ENCODE measurements at places on chromosomes 11 and 22.
A peak's percentile ranks its signal among the peaks of the same experiment; 100 is the strongest.

DNA sequence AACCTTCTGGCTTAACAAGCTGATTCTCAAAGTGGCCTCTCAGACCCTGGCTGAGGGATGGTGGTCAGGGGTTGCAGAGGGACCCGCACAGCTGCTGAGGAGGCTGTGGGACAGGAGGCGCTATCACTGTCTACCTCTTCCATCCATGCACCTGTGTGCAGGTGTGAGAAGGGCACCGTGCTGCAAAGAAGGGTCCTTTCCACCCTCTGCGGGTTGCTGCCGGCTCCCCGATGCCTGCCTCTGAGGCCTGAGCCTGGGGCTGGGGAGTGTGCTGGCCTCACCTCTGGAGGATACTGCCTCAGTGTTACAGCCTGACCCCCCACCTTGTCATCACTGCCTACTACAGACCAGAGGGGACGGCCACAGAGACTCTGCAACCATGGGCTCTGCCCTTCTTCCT is 66.1 kb upstream of the B3GAT1 start:
- DNase-seq = no peak

DNA sequence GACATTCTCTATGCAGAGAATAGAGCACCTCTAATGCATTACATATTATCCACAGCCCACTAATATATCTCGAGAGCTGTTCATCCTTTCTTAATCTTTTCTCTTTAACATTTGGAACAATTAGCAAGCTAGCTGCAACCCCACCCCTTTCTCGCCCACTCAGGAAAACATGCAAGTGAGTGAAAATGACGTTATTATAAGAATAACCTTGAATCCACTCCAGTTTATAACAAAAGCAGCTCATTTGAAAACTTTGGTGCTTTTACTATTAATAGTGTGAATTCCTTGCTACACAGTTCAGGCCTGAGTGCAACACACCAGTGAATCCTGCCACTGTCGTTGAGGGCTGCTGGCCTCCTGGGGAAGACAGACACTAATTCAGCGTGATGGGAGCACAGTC is 63.3 kb upstream of the BMAL1 start:
- DNase-seq = no peak

DNA sequence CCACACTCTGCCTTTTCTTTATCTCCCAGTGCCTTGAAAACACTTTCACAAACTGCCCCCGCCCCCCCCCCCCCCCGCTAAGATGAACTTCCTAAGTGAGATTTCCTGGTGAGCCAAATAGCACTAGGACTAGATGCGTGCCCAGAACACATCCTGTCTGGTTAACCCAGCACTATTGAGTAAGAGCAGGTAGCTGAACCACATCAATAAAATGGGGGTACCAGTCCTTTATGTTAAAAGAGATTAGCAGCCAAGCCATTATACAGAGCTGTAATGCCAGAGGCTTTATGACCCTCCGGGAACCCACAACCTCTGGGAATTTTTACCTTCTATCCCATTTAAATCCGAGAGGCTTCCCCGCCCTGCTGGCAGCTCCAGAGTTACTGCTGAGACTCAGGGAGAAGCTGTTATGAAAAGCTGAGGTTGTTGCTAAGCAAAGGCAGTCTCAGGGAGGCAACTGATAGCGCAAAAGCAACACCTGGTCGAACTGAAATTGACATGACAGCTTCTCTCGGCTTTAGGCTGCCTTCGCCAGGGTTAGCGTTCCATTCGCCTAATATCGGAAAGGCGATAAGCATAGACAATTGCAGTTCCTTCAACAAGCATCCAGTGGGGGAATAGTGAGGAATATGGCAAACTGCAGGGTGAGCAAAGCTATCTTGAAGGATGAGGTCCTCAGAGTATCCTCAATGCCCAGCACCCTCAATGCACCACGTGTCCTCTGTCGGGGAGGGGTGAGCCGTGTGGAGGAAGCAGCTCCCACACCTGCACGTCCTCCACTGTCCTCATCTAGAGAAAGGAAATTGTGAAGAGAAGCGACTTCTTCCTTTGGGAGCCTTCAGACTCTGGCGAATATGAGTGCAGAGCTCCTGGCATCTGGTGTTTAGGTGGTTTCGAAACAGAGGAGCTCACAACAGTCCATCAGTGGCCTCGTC is 977.0 kb downstream of the NTM start:
- DNase-seq = no peak

- no peak for DNase-seq
These were observed 24.5 kb upstream of the BLID start for GRCh38 chr11:122140500-122140899.

- DNase-seq = no peak
These were observed 1.2 kb upstream of the PPP1R14B start for GRCh38 chr11:64247729-64248531.

- no peak for DNase-seq
These were observed 64.2 kb downstream of the EFCAB6 start for GRCh38 chr22:43747877-43748276.

DNA sequence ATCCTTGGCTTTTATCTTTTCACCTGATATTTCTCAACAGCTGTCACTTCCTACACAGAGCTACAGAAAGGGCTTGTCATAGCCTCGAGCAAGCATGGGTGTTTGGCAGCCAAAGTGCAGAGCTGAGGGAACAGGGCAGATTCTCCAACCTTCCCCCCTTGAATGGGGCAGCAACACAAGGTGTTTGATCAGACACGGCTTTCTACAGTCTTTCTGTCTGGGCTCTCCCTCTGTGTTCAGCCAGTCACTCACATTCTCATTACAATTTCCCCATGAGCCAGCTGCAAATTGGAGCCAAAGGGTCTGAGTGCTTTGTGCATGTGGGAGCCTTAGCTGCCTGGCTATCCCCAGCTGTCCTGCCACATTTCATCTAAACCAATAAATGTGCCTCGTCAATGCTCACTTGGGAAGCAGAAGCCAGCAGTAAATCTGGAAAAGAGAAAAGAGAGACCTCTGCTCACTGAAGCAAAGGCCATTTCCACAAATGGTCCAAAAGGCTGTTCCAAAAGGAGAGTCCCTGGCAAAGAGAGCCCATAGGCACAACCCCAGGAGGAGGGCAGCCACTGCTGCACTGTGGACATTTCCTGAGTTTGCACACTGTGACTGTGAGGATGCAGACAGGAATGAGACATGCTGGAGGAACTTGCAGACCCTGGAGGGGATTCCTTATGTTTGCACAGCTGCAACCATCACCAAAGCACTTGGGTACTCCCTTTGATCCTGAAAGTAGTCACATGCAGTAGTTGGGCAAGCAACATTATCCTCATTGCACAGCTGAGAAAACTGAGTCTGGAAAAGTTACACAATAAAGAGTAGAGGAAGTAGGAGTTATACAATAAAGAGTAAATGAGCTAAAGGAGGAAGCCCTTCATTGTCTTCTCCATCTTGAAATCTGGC is 186.8 kb downstream of the FAM181B start:
- no peak for DNase-seq

- DNase-seq = no peak
These were observed 175.8 kb downstream of the MPPED1 start for GRCh38 chr22:43587574-43587973.

- no peak for DNase-seq
These were observed 5.9 kb upstream of the ETS1 start for GRCh38 chr11:128593281-128593680.

- DNase-seq = no peak
These were observed 5.8 kb downstream of the DEPDC7 start for GRCh38 chr11:33021501-33021900.

DNA sequence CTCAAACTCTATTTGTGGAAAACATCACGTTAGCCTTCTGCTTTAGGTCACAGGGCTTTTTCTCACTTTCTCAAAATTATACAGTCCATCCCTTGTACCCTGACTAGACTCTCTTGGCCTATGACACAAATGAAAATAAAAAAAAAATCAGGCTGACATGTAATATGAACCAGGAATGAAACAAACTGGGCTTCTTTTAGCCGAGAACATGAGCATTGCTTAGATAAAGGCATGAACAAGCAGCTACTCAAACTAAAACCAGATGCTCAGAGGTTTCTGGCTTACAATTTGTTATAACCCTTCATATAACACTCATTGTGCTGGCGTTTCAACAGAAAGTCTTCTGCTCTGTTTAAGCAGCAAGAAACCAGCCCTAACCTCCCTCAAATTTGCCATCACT is 265.5 kb upstream of the NARS2 start:
- no peak for DNase-seq

DNA sequence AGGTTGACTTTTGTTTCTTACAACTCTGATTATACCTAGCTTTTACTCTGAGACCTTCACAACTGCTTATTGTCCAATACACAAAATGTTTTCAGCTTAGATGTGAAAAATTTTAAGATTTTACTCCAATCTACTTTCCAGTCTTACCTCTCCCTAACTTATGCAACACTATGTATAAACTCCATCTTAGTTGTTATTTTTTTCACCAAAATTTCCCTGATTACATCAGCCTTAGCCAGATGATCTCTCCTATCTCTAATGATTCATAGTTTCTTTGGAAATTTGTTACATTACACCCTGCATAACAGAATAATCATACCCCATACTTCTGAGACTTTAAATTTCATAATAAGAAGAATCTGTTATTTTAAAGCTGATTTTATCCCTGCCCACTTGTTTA is 621.0 kb upstream of the ANO3 start:
- no peak for DNase-seq

DNA sequence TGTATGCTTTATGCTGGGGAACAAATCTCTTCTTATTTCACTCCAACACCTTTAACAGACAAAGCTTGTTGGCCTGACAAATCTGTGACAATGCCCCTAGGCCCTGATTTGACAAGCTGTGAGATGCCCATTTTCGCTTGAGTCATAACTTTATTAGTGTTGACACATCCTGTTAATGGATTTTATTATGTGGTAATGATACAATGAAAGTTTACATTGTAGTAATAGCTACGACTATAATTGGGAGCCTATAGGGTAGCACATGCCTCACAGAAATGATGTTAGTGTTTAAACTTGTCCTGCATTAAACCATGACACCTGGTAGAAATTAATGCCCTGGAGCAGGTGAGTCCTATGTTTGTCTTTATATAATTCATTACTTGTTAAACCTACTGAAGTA is 3.3 kb upstream of the MMP10 start:
- no peak for DNase-seq

GRCh38 chr11:63837027-63837688 is 1.8 kb upstream of the MARK2 start:
- peak; percentile 81 for DNase-seq

- DNase-seq = no peak
These were observed 35.7 kb downstream of the DAGLA start for GRCh38 chr11:61715867-61716266.

- DNase-seq = no peak
These were observed 33.1 kb upstream of the SMPD1 start for GRCh38 chr11:6357222-6357621.

DNA sequence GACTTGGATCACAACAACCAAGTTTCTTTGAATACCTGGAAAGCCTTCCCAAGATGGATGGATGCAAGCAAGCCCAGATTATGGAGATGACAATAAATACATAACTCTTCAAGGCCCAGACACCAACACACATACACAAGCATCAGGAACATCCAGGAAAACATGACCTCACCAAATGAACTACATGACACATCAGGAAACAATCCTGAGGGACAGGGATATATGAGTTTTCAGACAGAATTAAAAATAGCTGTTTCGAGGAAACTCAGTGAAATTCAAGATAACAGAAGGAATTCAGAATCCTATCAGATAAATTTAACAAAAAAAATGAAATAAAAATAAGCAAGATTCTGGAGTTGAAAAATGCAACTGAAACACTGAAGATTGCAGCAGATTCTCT is 659.4 kb downstream of the METTL15 start:
- no peak for DNase-seq

- DNase-seq = peak; percentile 0
These were observed 8.1 kb downstream of the RELA start for GRCh38 chr11:65654375-65655349.

GRCh38 chr11:92357344-92357743 is 132.7 kb downstream of the FAT3 start:
- no peak for DNase-seq

DNA sequence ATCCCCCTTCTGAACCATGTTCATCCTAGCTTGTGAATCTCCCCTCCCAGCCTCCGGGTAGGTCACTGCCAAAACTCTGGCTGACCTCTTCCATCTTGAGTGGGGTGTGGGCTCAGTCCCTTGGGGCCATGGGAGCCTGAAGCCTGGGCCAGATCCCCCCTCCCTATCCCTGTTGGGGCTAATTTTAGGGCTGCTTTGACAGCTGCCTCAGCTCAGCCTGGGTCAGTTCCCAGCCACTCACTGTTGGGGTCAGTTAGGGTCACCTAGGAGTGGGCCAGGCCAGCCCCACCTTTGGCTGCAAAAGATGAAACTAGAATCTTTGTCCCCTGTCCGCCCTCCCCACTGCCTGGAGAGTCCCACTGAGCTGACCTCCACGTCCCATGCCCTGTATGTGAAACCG is 29.8 kb upstream of the P2RY2 start:
- DNase-seq = no peak
